Activated T-helper 1 cell treated with anti-CD3 and anti-CD28 coated beads, Interleukin-12 subunit alpha, Interleukin-12 subunit beta, Interleukin-2, Interleukin-4 antibody, amounts not matched to agents 30 ng/mL and 10 ng/mL and 1 ng/mL, durations not matched to agents 14 hours and 24 hours and 36 hours (primary cell): ENCODE measurements at places on chromosomes 6 and 20. TPM values are rescaled to one million over a fixed set of nuclear protein-coding genes. Genes with fewer than 3 reads are reported as not detected.

DNA sequence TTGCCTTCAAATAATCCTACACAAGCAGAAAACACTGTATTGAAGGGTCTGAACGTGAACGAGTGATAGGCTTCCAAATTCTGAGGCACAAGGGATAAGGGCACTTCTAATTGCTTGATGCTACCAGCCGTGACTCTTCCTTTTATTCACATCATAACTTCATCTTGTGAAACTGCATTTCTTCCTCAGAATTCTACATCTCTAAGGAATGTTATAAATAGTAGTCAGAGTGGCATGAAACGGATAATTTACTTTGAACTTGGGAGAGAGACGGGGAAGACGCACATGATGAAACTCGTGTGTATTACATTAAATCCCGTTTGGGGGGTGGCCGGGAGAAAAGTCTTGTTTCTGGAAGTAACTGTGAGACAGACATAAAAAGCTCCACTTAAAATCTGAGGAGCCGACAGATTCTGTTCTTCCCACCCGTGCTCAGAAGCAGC lies 754 bp downstream of the HDDC2 start:
- no peak for DNase-seq

DNA sequence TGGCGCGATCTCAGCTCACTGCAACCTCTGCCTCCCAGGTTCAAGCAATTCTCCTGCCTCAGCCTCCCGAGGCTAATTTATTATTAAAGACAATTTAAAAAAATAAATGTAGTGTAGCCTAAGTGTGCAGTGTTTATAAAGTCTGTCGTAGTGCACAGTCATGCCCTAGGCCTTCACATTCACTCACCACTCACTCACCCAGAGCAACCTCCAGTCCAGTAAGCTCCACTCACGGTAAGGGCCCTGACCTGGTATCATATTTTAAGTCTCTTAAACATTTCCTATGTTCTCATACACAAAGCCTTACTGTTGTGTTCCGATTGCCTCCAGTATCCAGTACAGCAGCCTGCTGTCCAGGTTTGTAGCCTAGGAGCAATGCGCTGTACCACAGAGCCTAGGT lies 168.2 kb upstream of the FOXQ1 start:
- no peak for DNase-seq

DNA sequence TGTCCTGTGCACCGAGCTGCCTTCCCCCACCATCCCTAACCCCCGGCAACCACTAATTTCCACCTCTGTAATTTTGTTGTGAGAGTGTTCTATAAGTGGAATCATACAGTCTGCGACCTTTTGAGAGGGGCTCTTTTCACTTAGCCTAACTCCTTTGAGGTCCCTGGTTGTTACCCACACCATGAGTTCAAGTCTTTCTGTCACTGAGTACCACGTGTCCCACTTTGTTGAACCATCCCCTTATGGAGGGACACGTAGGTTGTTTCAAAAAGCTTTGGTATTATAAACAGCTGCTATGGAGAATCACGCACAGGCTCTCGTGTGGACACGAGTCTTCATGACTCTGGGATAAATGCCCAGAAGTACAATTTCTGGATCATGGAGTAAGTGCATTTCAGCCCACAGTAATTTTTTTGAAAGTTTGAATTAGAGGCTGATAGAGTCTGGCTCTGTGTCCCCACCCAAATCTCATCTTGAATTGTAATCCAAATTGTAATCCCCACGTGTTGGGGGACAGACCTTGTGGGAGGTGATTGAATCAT lies 9.5 kb downstream of the FAM209B start:
- no peak for DNase-seq

GRCh38 chr6:159097256-159097655 lies 52.5 kb upstream of the TAGAP start:
- no peak for DNase-seq

GRCh38 chr20:5780846-5781217 lies 30.6 kb downstream of the SHLD1 start:
- DNase-seq: no peak

Gene NKX2-2
- total RNA-seq: not detected in 2 replicates
